NK-92 treated with Interleukin-12 subunit alpha and Interleukin-12 subunit beta, amount 100 ng/mL, for 24 hours (cell line): ENCODE measurements at places on chromosomes 12 and 14.

- no peak for DNase-seq
Measured at GRCh38 chr12:25981597-25981996, 23.1 kb downstream of the RASSF8 start.

- DNase-seq: no peak
Measured at GRCh38 chr14:21236948-21237797, 32.1 kb downstream of the HNRNPC start.

DNA sequence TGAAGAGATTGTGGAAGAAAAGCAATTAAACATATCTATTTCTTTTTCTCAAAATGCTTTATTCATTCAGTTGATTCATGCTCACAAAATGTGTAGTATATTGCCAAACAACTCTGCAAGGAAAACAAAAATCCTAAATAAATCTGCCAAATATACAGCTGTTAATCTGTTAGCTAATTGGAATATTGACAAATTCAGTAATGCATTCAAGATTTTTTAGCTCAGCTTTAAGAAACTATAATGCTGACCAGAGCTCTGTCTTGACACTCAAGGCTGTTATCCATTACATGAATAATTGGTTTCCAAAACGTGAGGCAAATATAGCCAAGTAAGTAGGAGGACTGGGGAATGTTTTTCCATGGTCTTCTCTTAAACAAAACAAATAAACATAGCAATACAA lies 146.8 kb downstream of the TMTC2 start:
- no peak for DNase-seq

- DNase-seq: no peak
Measured at GRCh38 chr14:23648764-23649460, 12.7 kb downstream of the DHRS2 start.

GRCh38 chr12:78698747-78699146 lies 165.8 kb upstream of the SYT1 start:
- no peak for DNase-seq

GRCh38 chr14:97485201-97485600 lies 688.0 kb downstream of the VRK1 start:
- DNase-seq: no peak

GRCh38 chr12:107779077-107779831 lies 4.8 kb downstream of the ASCL4 start:
- no peak for DNase-seq

- DNase-seq: no peak
Measured at GRCh38 chr14:21090940-21091663, 7.4 kb downstream of the ZNF219 start.

- no peak for DNase-seq
Measured at GRCh38 chr14:28323366-28323765, 443.2 kb upstream of the FOXG1 start.

GRCh38 chr14:59310633-59311032 lies 122.2 kb downstream of the DAAM1 start:
- no peak for DNase-seq

- no peak for DNase-seq
Measured at GRCh38 chr12:70330158-70330557, 35.9 kb upstream of the KCNMB4 start.

DNA sequence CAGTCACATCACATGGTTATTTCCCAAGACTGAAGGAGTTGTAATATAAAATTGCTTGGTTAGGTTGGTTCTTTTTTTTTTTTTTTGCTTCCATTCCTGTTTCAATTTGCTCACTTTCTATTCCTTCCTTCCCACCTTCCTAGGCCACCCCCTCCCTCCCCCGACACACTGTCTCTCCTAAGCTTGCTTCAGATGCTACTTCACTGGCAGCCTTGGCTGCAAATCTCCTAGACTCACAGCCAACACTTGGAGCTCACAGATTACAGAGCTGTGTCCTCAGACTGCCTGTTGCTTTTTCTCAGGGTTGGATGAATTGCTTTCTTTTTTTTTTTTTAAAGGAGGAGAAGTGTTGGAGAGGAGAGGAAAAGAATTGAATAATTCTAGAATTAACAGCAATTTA lies 77.3 kb upstream of the GRIN2B start:
- DNase-seq: no peak

DNA sequence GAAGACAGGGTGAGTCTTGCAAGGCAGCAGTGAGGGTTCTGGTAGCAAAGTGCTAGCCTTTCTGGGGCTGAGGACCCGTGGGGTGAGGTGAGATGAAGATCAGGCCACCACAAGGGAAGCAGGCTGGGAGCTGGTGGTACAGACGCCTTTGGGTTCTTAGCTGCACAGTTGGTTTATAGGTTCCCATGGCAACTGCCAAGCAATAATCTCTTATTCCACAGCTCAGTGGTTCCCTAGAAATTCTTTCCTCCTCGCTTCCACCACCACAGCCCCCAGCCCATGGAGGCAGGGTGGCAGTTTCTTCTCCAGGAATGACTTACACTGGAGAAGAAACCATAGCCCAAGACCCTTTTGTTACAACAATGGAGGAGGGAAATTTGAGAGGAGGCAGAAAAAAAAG lies 82.1 kb downstream of the CMKLR1 start:
- DNase-seq: no peak

DNA sequence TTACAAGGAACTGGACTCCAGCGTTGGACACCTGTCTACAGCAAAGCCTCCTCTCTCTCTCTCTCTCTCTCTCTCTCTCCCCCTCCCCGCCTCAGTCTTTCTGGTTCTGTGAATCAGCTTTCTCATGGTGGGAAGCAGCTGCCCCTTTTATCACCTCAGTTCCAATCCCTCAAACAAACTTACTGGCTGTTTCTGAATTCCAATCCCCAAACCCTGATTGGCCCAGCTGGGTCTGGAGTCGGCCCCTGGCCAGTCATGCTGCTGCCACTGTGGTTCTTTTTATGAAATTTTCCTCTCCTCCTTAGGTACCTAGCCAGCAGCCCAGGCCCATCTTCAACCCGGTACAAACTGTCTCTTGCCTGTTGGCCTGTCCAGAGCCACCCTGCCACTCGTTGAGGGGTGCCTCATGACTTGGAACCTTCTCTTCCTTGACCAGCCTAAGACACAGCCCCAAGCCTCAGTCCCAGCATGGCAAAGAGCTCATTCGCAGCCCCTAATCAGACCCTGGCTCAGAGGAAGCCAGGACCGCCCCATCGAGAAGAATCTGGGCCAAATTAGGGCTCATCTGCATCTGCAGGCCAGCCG lies 9.4 kb upstream of the MORN3 start:
- DNase-seq: no peak

- DNase-seq: peak; percentile 21
Measured at GRCh38 chr12:47276621-47277309, 197.0 kb upstream of the AMIGO2 start.

GRCh38 chr14:71225113-71225512 lies 317.9 kb downstream of the PCNX1 start:
- DNase-seq: no peak

DNA sequence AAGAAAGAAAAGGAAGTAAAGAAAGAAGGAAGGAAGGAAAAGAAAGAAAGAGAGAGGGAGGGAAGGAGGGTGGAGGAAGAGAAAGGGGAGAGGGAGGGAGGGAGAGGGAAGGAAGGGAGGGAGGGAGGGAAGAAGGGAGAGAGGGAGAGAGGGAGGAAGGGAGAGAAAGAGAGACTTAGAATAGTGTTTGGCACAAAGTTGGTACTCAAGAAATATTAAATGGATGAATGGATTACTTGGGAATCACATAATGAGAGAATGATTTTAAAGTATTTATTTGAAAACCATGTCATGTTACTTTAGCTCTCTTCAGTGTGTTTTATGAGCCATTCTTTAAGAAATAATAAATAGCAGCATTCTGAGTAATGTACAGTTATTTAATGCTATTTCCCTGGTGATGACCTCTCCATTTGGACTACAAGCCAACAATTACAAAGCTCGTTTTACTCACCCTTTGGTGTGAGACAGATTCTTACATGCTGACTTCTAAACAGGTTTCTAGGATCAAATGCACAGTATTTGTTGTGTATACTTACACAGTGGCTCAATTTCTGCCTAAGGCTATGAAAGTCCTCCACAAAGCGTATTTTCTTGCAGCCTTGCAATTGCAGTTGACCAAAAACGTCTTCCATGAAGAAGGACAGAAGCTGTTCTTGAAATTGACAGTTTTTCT lies 861 bp downstream of the IL26 start:
- DNase-seq: no peak

DNA sequence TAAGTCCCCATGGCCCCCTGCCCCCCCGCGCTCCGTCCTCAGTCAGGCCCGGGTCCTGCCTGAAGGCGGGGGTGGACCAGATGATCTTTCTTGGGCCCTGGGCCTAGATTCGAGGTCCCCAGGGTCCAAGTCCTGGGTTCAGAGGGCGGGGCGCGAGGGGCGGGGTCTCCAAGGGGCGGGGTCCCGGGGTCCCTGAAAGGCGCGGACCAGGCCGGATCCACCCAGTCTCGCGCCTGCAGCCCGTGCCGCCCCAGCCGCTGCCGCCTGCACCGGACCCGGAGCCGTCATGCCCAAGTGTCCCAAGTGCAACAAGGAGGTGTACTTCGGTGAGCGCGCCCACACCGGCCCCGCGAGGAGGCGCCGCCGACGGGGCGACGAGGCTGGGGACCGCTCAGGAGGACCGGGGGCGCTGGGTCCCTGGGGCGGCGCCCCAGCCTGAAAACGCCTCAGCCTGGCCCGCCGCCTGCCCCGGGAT lies 325 bp downstream of the CRIP1 start:
- DNase-seq: no peak

GRCh38 chr12:32170437-32170998 lies 63.9 kb downstream of the BICD1 start:
- DNase-seq: no peak

DNA sequence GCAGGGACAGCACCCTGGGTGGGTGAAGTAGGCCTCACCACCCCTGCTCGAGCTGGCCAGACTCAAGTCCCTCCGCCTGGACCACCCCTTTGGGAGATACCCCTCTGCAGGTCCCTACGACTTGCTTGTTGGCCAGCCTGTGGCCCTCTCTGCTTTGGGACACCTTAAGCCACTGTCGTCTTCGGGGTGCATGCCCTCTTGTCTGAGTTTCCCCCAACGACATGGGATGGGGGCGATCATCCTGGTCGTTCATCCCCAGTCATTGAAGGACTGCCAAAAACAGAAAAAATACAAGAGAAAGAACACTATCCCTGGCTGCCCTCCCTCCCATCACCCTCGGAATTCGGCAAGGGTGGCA lies 151.1 kb downstream of the DPF3 start:
- no peak for DNase-seq

- DNase-seq: no peak
Measured at GRCh38 chr14:105116451-105117256, 51.4 kb upstream of the GPR132 start.

DNA sequence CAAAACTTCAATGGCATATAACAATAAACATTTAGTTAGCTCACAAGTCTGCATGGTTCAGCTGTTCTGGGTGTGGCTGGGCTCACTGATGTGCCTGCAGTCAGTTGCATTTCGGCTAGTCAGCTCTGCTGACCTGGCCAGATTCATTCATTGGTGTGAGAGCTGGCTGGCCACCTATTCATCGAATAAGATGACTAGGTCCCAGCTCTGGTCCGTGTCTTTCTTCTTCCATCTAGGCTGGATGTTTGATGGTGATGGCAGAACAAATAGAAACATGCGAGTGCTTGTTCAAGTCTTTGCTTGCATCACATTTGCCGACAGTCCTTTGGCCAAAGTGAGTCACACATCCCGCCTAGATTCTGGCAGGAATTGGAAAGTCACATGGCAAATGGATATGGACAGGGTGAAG lies 203.3 kb upstream of the CRY1 start:
- DNase-seq: no peak

DNA sequence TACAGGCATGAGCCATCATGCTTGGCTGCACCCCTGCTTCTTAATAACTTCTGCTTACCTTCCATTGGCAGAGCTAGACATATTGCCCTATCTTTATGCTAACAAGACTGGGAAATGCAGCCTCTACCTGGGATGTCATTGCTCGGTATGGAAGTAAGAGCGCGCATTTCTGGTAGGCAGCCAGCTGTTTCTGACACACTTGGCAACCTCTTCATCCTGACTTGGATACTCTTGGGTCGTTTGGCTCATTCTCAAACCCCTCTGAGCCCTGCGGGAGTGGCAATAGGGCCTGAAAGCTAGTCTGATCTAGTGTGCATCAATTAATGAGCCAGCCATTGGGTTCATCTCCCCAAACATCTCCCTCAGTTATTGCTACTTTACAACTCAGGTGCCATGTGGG lies 5.4 kb upstream of the PLBD1 start:
- no peak for DNase-seq

DNA sequence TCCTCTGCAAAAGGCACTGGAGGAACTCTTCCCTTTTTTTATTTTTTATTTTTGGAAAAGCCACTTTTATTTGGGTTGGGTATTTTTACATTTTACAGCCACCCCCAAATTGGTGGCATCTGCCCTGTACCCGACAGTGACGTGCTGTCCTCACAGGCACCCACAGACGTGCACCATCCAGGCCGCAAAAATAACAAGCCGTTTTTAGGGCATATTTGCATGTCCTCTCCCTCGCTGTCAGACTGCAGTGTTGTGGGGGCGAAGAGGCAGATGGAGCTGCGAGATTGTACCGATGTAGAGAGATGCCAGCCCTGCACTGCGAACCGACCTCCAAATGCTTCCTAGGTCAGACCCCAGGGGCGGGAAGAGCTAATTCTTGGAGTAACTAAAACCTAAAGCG lies 12.2 kb downstream of the JDP2 start:
- DNase-seq: no peak

DNA sequence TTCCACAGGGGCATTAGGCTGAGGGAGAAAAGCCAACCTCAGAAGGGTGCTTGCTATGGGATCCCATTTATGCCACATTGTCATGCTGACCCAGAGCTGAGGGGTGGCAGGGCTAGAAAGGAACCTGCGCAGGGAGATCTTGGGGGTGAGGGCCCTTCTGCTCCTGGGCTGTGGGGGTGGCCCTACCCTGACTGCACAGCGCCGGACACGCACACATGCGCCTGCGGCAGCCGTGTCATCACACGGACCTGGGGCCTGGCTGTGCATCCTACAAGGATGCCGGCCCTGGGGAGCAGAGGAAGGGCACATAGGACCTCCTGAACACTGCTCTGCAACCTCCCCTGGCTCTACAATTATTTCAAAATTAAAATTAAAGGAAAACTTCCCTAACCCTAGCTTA lies 6.9 kb downstream of the CDCA4 start:
- DNase-seq: no peak

DNA sequence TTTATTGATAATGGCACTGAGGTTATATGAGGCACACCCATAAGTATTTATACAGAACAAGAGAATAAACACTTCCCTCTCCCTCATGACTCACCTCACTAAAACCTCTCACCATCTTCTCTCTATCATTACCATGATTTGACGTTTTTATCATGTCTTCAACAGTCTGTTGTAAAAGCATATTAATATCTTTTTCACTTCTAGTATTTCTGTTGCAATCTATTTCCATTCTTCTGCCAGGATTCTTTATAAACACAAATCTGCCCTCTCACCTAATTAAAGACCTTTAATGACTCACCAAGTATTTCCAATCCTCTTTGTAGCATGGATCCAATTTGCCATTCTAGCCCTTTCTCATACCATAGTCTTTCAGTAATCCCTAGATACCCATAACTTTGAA lies 527.7 kb downstream of the SLC16A7 start:
- no peak for DNase-seq
